Activated CD8-positive, alpha-beta memory T cell treated with anti-CD3 and anti-CD28 coated beads, Interleukin-2, amount 50 U/mL, for 4 hours (primary cell): ENCODE measurements at places on chromosomes 1 and 21.
A peak's percentile ranks its signal among the peaks of the same experiment; 100 is the strongest.

DNA sequence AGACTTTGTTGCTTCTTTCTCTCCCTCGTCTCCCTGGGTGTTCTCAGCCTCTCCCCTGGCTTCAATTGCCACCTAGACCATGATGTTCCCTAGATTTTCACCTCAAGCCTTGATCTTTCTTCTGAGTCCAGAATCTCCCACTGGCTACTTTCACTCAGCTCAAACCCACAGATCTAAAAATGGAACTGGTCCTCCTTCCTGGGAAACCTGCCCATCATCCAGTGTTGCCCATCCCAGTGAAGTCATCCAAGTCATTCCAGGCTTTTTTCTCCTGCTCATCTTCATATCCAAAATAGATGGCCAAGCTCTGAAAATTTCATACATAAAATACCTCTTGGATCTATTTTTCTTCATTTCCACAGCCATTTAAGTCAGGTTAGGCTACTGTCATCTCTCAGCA lies 347.4 kb downstream of the KCNH1 start:
- no peak for DNase-seq

GRCh38 chr1:192521734-192522133 lies 53.8 kb upstream of the RGS1 start:
- peak; percentile 30 for DNase-seq

- no peak for DNase-seq
These were observed 6.0 kb downstream of the COL24A1 start for GRCh38 chr1:86150553-86151055.

GRCh38 chr1:245860657-245861544 lies 646.2 kb downstream of the SMYD3 start:
- no peak for DNase-seq

- no peak for DNase-seq
These were observed 41.9 kb downstream of the HIVEP3 start for GRCh38 chr1:41876576-41877445.

DNA sequence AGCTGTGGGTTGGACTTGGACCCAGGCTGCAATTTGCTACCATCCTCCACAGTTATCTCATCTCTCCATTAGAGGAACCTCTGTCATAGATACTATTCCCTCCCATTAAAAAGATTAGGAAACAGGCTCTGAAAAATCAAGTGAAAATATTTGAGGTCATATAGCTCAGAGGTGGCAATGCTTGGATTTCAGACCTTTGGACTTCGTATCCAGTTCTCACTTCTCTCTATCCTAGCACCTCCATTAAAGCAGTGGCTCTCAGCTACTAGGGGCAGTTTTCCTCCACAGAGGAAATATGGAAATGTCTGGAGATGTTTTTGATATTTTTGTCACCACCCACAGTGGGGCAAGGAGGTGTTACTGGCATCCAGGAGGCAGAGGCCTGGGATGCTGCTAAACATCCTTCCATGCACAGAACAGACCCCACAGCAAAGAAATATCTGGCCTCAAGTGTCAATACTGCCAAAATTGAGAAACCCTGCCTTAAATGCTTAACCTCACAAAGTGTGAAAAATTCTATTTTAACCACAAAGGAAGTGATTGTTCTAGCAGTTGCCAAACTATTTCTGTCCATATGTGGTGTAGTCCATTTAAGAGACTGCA lies 54.1 kb downstream of the C8A start:
- no peak for DNase-seq

- DNase-seq: peak; percentile 59
These were observed 17.9 kb downstream of the TNFRSF25 start for GRCh38 chr1:6447818-6448748.

GRCh38 chr1:63914706-63915105 lies 140.9 kb downstream of the ROR1 start:
- DNase-seq: no peak

- no peak for DNase-seq
These were observed 3.8 kb downstream of the MASP2 start for GRCh38 chr1:11042995-11043874.

GRCh38 chr1:119974013-119974412 lies 77.7 kb upstream of the ADAM30 start:
- DNase-seq: no peak

DNA sequence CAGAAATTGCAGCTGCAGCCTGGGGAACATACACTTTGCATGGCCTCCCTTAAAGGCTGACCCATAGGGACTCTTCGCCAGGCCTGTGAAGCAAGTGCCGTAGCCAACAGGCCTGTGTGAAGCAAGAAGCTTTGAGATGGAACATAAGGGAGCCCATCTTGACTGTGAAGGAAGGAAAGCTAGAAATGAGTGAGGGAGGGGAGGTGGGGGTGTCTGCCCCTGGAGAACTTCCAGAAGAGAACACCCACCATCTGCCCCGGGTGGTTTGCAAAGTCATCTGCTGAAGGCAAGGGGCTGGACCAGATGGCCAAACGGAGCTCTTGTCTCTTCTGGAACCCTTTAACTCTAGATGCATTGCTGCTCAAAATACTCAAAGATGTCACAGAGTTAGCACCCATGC lies 103.3 kb upstream of the GRIK3 start:
- no peak for DNase-seq

DNA sequence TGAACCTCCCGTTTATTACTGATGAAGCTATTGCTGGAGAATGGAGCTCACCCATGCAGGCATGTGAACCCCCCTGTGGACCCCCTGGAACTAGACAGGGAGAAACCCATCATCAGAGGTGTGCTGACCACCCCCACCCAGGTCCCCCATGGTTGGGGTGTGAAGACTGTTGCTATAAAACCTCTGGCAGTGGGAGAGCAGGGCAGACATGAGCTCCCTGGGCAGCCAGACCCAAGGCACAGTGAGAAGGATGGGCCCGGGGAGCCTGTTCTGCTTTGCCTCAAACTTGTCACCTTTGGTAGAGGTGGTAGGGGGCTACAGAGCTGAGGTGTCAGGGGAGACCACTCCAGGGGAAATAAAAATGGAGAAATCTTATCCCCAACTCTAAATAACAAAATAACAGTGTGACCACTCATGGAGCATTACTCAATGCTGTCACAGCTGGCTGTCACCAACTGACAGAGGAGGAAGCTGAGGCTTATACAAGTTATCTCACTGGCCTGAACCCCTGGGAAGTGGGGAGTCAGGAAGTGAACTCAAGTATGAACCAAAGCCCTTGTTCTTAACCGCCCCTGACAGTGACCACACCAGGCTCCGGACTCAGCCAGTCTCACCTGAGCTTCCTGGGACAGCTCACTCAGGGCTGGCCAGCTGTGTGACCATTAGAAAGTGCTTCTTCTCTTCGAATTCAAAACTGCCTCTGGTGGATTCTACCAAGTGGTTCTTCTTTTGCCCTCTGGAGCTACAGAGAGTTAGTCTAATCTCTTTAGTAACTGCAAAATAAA lies 698.8 kb downstream of the MATN1 start:
- no peak for DNase-seq

- DNase-seq: no peak
These were observed 53.1 kb upstream of the GPR37L1 start for GRCh38 chr1:202069662-202070061.

GRCh38 chr1:218686258-218686657 lies 341.1 kb downstream of the TGFB2 start:
- DNase-seq: no peak

DNA sequence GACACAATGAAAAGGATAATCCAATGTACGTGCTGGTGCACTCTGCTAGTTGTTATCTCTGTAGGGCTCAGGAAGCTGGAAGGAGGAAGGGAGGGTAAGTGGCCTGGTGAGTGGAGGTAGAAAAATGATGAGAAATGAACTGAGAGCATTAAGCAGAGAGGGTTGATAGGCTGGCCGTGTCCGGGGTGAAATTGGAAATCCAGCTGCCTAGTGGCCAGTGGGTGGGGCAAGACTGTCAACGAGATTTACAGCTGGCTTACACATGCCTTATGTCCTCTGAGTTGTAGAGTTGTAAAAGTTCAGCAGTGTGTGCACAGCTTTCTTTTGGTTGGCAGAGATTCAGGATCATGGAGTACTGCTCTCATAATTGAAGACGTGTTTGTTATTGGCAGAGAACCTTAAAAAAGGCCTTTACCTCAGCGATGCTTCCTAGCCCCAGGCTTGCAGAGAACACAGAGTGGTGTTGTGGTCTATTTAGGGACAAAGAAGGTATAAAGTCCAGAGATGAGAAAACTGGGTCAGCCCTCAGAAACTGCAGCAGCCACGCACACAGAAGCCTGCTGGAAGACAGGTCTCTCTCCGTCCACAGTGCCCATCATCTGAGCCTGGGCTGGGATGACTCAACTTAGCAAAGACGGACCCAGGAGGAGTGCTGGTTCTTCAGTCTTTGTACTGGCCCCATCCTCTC lies 132.4 kb downstream of the EDEM3 start:
- DNase-seq: no peak

DNA sequence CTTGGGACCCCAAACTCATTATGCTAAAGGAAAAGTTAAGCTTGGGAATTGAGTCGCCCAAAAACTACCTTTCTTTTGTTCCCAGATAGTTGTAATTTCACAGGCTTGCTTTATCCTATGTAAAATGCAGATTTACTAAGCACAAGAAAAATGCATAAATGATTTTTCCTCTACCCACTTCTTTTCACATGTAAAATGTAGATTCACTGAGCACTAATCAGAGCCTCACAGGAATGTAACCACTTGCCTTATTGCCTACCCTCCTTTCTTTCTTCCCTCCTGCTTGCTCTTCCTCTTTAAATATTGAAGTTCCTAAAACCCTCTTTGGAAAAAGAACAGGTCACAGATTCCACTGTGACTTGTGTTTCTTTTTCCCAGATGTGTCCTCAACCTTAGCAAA lies 18.3 kb downstream of the CAPN8 start:
- no peak for DNase-seq

GRCh38 chr1:56712150-56712549 lies 67.0 kb downstream of the PRKAA2 start:
- no peak for DNase-seq

GRCh38 chr1:67382292-67382691 lies 47.9 kb downstream of the SERBP1 start:
- no peak for DNase-seq

- no peak for DNase-seq
These were observed 16.1 kb downstream of the FBXO2 start for GRCh38 chr1:11638121-11638520.

- no peak for DNase-seq
These were observed 29.3 kb upstream of the C1QA start for GRCh38 chr1:22607154-22607553.

DNA sequence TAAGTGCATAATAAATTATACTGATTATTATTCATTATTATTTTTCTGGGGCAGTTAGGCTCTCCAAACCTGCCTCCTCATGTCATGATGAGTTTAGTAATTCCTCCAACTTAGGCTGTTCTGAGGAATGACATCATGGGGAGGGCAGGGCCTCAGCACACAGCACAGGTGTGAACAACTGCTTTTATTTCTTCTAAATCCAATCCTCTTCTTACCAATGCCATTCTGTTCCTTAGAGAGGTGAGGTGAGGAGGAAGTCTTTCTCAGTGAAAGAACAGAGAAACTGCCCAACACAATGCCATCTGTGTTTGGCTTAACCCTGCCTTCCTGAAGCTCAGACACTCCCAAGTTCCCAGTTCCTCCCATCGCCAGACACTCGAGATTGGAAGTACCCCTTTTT lies 45.4 kb upstream of the WASF2 start:
- DNase-seq: no peak

GRCh38 chr1:154446292-154446691 lies 41.1 kb downstream of the IL6R start:
- DNase-seq: no peak

GRCh38 chr1:243939167-243939848 lies 89.3 kb upstream of the AKT3 start:
- no peak for DNase-seq

GRCh38 chr1:112515311-112516009 lies 6.7 kb downstream of the WNT2B start:
- no peak for DNase-seq

DNA sequence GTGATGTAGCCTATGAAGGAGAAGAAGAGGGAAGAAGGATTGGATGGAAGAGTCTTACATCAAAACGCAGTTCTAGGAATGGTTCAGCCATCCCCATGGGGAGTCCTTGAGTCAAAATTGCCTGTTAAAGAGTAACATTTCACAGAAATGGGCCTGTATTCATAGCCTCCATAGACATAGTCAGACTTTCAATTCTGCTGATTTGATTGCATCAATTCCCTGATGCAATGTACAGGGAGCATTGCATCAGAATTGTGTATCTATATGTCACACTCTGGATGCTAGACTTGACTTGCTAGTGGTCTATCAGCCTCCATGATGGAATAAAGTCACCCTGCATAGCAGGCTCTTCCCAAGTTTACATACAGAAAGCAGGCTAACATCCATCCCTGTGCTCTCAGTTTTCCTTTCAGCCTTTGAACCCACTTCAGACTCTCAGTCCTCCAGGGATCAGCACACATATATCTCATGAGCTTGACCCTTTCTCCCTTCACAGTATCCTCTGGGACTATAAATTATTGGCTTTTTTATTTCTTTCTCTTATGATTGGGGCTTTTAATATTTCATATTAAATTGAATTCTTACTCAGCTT lies 1111.7 kb upstream of the B3GALT2 start:
- DNase-seq: no peak

- DNase-seq: no peak
These were observed 20.7 kb downstream of the IGSF21 start for GRCh38 chr1:18128298-18128697.

DNA sequence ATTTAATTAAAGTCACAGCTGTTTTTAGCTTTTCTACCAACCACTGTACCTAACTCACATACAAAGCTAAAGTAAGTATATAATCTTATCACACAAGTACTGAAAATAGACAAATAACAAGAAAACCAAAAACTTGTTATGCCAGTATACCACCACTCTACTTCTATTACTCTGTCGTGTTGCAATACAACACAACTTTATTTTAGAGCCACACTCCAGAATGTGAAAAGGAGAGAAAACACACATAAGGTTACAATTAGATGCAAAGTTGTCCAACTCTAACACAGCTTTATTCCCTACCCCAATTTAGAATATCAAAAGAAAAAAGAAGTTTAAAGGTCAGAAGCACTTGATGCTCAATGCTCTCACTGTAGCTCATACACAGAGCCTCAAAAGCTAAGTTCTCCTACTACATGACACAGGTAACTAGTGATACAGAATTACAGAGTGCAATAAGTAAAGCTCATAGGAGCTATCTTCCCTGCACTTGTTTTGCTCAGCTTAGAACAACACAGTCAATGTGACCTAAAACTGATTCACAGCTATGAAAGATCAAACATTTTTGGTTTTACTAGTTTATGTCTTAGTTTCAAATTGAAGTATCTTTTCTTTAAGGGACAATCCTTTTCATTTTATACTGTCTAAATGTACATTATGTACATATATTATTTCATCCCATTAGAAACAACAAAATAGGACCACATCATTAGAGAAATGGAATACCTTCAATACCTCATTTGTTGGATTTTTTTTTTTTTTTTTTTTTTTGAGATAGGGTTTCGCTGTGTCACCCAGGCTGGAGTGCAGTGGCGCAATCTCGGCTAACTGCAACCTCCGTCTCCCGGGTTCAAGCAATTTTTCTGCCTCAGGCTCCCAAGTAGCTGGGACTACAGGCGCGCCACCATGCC lies 29.2 kb downstream of the EYA3 start:
- no peak for DNase-seq

DNA sequence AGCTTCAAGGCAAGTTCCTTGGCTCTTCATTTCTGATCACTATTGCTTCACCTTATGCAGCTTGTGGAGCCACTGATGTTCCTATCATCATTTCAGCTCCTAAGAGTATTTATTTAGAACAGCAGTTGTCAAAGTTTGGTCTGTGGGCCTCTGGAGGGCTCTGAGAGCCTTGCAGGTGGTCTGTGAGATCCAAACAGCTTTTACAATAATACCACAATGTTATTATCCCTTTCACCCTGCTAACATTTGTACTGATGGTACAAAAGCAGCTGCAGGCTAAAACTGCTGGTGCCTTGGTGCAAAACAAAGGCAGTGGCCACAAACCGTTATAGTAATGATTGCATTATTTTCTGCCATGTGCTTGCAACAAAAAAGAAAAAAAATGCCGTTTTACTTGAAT lies 33.8 kb downstream of the PATJ start:
- no peak for DNase-seq
